WTC11 (cell line): ENCODE measurements at places on chromosomes 6 and 20. TPM values are rescaled to one million over a fixed set of nuclear protein-coding genes. Genes with fewer than 3 reads are reported as not detected.

GRCh38 chr6:7202950-7203349 lies 95.2 kb downstream of the RREB1 start:
- no peak overlapping the region for H3K27ac ChIP-seq
- H3K36me3 ChIP-seq: peaks cover 18% of the 10 kb centered on the region
- H3K4me3 ChIP-seq: no peak overlapping the region
- H3K4me1 ChIP-seq: peaks cover 17% of the 10 kb centered on the region
- no peaks in the 10 kb centered on the region for H3K27me3 ChIP-seq
- DNase-seq: no peak

GRCh38 chr6:44263354-44264100 lies 1.8 kb downstream of the NFKBIE start:
- no peak for DNase-seq
- peaks cover 4% of the 10 kb centered on the region; the same call in 1 of the 2 replicates for H3K36me3 ChIP-seq
- peaks cover 33% of the 10 kb centered on the region for H3K4me1 ChIP-seq
- H3K27me3 ChIP-seq: peaks cover 12% of the 10 kb centered on the region
- peak overlapping the region; percentile 95 for H3K4me3 ChIP-seq

GRCh38 chr6:118228886-118229285 lies 319.2 kb upstream of the PLN start:
- no peak overlapping the region for H3K27ac ChIP-seq
- H3K36me3 ChIP-seq: no peaks in the 10 kb centered on the region
- no peak for DNase-seq

DNA sequence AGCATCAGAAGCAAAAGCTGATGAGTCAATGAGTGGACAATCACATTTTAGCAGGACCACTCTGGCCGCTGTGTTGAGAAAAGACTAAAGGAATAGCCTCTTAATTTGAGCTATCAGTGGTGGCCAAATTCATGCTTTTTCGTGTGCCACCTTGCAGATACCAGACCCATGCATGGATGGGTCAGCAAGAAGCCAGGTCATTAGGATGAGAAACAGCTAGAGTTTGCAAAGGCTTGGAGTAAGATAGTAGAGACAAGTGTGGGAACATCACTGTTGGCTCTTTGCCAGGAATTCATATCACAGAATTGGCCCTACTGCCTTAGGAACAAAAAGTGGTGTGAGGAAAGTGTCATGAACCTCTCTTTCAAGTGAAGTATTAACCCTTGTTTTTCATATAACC lies 25.5 kb downstream of the MRAP2 start:
- H3K27ac ChIP-seq: no peak overlapping the region
- H3K27me3 ChIP-seq: no peaks in the 10 kb centered on the region
- DNase-seq: no peak
- no peak overlapping the region for H3K4me3 ChIP-seq
- H3K36me3 ChIP-seq: no peaks in the 10 kb centered on the region
- H3K4me1 ChIP-seq: peaks cover 32% of the 10 kb centered on the region

DNA sequence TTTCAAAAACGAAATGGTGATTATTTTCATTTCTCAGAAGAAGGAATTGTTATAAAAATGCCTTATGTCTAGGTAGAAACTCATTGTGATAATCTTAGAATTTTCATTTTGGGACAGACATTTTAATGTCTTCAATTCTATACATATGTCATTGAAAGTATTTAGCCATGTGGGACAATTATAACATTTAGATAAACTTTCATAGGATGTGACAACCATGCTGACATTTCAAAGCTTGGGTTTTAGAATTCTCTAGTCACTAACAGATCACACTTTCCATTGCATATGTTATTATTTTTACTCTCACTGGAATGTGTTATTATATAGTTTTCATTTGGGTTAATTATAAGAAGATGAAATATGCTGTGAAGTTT lies 4.9 kb downstream of the TAGAP start:
- no peak overlapping the region for H3K4me3 ChIP-seq
- no peak for DNase-seq
- H3K27ac ChIP-seq: no peak overlapping the region
- H3K4me1 ChIP-seq: peaks cover 22% of the 10 kb centered on the region
- no peaks in the 10 kb centered on the region for H3K36me3 ChIP-seq

DNA sequence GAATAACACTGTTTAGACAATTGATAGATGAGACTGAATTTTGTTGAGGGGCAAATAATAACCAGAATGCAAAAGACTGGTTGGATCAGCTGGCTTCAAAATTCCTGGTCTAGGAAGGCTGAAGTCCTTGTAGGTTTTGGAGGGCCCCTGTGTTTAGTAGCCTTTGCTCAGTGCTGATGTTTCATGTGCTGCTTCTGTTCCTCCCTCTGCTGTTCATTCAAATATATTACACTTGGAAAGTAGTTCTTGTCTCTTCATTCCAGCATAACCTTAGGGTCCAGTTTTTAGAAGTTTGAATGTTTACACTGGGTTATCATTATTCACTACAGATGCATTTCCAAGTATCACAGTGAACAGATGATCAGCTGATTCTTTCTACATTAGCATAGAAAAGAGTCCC lies 72.5 kb downstream of the FLRT3 start:
- no peak overlapping the region for H3K4me3 ChIP-seq
- DNase-seq: no peak
- H3K4me1 ChIP-seq: no peaks in the 10 kb centered on the region
- H3K36me3 ChIP-seq: no peaks in the 10 kb centered on the region
- no peak overlapping the region for H3K27ac ChIP-seq

GRCh38 chr20:4089756-4090487 lies 74.6 kb upstream of the RNF24 start:
- H3K4me1 ChIP-seq: peaks cover 2% of the 10 kb centered on the region; the same call in 1 of the 2 replicates
- peaks cover 4% of the 10 kb centered on the region for H3K36me3 ChIP-seq
- DNase-seq: no peak
- H3K27me3 ChIP-seq: peaks cover 11% of the 10 kb centered on the region
- no peak overlapping the region for H3K27ac ChIP-seq

GRCh38 chr20:33113387-33113908 lies 34.0 kb downstream of the BPIFB4 start:
- H3K4me3 ChIP-seq: no peak overlapping the region
- peaks cover 8% of the 10 kb centered on the region for H3K27me3 ChIP-seq
- H3K36me3 ChIP-seq: peaks cover 11% of the 10 kb centered on the region
- H3K27ac ChIP-seq: no peak overlapping the region
- no peak for DNase-seq

GRCh38 chr20:33672426-33673113 lies 1.7 kb downstream of the NECAB3 start:
- no peak overlapping the region for H3K27ac ChIP-seq
- peaks cover 13% of the 10 kb centered on the region for H3K36me3 ChIP-seq
- no peak for DNase-seq
- peak overlapping the region; percentile 92 for H3K4me3 ChIP-seq

DNA sequence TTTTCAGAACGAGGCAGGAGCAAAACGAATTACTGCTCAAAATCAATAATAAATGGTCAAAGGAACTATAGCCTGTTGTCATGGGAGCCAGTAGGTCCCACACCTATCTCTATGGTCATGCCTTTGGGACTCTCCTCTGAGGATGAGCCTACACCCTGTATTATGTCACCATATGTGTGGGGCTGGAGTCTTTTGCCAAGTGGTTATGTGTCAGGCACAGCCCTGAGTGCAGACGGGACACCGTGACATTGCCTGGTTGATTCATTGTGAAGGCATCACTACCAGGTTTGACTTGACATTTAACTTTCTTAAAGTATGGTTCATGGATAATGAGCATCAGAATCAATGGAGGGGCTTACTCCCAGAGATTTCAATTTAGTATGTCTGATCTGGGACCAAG lies 23.6 kb downstream of the BMP6 start:
- no peak overlapping the region for H3K4me3 ChIP-seq
- H3K27me3 ChIP-seq: no peaks in the 10 kb centered on the region
- H3K36me3 ChIP-seq: no peaks in the 10 kb centered on the region

DNA sequence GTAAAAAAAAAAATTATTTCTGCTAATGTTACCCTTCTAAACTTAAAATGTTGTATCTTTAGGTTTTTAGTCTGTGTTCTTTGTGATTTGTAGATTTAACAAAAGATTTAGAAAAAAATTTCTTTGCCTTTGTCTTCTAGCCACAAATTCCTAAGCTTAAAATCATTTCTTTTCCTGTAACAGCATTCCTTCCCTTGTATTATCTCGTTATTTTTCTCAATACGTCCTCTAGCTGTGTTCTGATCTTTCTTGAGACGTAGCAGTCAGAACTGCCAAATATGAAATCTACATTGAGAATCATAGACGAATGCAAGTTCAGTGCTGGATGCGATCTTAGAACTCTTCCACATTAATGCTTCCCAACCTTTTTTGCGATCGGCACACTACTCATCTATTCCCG lies 283.1 kb downstream of the UTRN start:
- H3K27ac ChIP-seq: peak overlapping the region; percentile 7; the same call in 1 of the 2 replicates
- DNase-seq: no peak
- no peaks in the 10 kb centered on the region for H3K4me1 ChIP-seq
- H3K27me3 ChIP-seq: no peaks in the 10 kb centered on the region
- peaks cover 12% of the 10 kb centered on the region for H3K36me3 ChIP-seq

GRCh38 chr20:9051508-9051907 lies 17.4 kb upstream of the PLCB4 start:
- H3K27ac ChIP-seq: no peak overlapping the region
- no peak overlapping the region for H3K4me3 ChIP-seq
- peaks cover 19% of the 10 kb centered on the region for H3K36me3 ChIP-seq
- H3K4me1 ChIP-seq: peaks cover 11% of the 10 kb centered on the region
- no peaks in the 10 kb centered on the region for H3K27me3 ChIP-seq

DNA sequence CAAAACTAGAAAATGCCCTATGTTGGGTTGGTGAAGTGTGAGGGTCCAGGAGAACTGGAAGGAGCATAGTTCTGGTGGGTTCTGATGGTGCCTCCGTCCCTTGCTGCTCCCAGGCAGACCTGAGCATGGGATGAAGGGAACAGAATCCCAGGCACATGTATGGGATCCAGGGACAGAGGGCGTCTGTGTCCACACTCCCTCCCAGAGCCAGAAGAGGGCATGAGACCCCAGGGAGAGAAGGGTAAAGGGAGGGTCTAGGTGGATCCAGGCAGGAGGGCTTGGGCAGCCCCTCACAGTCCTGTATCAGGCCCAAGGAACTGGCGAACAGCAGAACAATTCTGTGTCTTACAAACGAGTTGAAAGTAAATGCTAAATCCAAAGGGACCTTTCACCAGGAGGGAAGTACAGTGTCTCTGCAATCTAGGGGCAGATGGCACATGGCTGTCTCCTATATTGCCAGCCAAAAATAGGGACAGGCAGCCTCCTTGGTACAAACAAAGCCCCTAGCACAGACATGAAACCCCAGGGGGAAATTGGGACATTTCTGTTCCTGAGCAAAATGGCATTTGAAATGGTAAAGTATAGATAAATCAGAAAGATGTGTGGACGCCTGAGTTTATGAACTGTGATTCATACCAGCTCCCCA lies 2.5 kb upstream of the BPIFA1 start:
- no peak overlapping the region for H3K4me3 ChIP-seq
- H3K27ac ChIP-seq: no peak overlapping the region
- peaks cover 3% of the 10 kb centered on the region for H3K27me3 ChIP-seq
- peaks cover 3% of the 10 kb centered on the region; the same call in 1 of the 2 replicates for H3K4me1 ChIP-seq
- peak; percentile 53 for DNase-seq

TRIM15 gene
- total RNA-seq: 0.32 to 0.53 TPM (median 0.35 TPM) in 3 replicates

HLA-DMB gene
- total RNA-seq: 1.1 to 2.7 TPM (median 2.3 TPM) in 3 replicates

LY6G5C gene
- total RNA-seq: 0.98 to 1.6 TPM (median 1.0 TPM) in 3 replicates

SLC17A3 gene
- total RNA-seq: not detected in 3 replicates

THBD gene
- total RNA-seq: 0.34 to 1.0 TPM (median 0.92 TPM) in 3 replicates

DACT2 gene
- total RNA-seq: 3.4 to 4.9 TPM (median 3.8 TPM) in 3 replicates
